Stimulated activated CD4-positive, alpha-beta T cell treated with anti-CD3 and anti-CD28 coated beads, TNF-alpha, amount 100 ng/mL, for 1 hour (primary cell): ENCODE measurements at places on chromosomes 1 and 21.

DNA sequence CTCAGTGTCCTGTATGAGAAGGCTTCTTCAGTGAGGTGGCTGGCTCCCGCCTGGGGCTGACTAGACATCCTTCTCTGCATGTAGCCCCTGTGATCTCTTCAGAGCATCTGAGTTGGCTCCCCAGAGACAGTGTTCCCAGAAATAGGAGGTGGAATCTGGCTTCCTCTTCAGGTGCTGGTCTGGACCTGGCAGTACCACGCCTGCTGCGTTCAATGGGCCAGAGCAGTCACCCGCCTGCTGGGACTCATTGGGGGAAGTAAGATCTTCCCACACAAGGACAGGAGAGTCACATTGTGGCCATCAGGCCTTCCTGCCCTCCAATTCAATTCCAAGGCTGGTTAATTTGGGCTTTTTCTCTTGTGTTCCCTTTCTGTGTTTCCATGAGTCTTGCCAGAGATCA, 51.0 kb downstream of the ADARB1 start:
- DNase-seq = no peak

- no peak for DNase-seq
Measured at GRCh38 chr1:239308701-239309333, 77.6 kb upstream of the CHRM3 start.

GRCh38 chr1:194919146-194919545, 1689.1 kb downstream of the KCNT2 start:
- DNase-seq = no peak

- DNase-seq = no peak
Measured at GRCh38 chr1:8259498-8260290, 58.2 kb upstream of the SLC45A1 start.

DNA sequence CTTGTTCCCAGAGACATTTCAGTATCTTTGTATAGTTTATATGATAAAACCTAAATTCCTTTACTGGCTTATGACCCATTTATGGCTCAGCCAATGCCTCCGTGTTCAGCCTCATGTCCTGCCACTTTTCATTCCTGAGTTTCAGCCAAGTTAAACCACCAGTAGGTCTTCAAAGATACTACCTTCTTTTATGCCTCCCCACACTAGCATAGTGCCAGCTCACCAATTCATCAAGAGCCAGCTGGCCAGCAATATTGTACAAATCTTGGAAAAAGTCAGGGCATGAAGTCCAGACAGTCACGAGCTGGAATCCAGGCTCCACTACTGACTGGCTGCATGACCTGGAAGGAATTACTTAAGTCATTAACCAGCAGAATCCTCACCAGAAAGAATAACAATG, 446.0 kb downstream of the GPATCH2 start:
- no peak for DNase-seq

- DNase-seq = no peak
Measured at GRCh38 chr1:155858800-155859233, 550 bp upstream of the SYT11 start.

DNA sequence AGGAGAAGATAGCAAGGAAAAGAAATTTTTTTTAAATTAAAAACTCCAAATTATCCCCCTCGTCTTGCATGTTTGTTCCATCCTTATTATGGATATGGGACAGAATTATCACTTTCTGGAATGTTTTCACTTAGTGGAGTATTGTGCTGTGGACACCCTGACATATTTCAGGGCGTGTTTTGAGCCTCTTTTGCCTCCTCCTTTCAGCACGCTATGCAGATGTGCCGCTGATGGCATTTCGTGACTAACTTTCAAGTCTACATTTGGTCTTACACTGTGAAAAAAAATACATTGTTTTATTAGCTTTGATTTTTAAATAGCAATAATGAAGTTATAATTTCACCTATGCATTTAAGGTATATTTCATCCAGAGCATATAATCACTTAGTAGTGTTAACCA, 738.7 kb downstream of the LTN1 start:
- no peak for DNase-seq

GRCh38 chr1:28770601-28771165, 33.9 kb downstream of the YTHDF2 start:
- DNase-seq = no peak

DNA sequence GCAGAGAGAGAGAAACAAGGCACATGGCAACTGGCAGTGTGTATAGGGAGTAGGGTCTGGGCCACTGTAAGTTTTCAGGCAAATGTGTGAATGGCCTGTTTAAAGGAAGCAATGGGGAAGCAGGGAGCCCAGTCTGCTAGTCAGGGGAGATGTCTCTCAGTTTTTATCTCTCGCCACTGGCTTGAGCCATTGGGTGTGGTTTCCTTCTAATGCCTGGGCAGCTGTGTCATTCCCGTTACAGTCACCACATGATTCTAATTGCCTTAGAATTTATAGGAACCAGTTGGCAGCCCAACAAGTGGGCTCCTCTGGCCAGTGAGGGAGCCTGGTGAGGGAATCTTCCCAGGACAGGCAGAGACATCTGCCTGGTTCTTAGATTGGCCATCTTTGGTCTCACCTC, 182.4 kb downstream of the DISC1 start:
- no peak for DNase-seq

- no peak for DNase-seq
Measured at GRCh38 chr1:86768554-86768953, 64.2 kb downstream of the SH3GLB1 start.

DNA sequence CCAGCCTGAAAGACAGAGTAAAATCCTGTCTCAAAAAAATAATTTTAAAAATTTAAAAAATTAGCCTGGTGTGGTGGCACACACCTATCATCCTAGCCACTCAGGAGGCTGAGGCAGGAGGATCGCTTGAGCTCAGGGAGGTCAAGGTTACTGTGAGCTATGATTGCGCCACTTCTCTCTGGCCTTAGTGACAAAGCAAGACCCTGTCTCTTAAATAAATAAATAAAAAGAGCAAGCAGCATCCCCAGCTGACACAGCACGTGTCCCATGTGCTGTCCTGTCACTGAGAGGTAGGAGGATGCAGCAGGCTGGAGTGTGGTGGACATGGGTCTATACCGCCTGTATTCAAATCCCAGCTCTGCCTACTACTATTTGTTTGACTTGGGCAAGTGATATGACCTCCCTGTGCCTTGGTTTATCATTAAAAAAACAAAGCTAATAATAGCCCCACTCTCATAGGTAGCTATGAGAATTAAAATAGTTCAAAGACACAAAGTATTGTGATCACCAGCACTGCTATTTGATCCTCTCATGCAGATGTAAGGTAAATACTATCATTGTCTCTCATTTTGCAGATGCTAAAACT, 22.2 kb upstream of the ECE1 start:
- DNase-seq = no peak

GRCh38 chr1:157310401-157310800, 172.2 kb upstream of the ETV3 start:
- DNase-seq = no peak

DNA sequence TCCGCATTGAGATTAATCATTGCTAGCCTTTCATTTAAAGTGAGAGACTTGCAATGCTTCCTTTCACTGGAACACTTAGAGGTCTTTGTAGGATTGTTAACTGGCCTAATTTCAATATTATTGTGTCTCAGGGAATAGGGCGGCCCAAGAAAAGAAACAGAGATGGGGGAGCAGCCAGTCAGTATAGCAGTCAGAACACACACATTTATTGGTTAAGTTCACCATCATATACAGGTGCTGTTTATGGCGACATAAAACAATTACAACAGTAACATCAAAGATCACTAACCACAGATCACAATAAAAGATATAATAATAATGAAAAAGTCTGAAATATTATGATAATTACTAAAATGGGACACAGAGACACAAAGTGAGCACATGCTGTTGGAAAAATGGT, 29.4 kb downstream of the BARHL2 start:
- no peak for DNase-seq

GRCh38 chr1:20975668-20976067, 188.6 kb upstream of the HP1BP3 start:
- no peak for DNase-seq

DNA sequence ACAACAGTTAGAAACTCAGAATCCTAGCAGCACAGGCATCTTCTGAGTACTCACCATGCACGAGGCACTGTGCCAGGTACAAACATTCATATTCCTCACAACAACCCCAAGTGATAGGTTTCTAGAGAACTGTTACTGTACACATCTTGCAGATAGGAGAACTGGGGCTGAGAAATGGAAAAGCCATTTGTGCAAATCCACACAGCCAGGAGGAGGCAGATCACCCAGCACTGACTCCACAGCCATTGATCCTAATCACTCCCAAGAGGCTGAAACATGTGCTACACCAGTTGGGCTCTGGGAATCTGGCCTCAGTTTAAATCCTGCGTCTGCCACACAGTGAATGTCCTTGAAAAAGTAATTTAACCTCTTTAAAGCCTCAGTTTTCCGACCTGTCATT, 151.0 kb downstream of the ST6GALNAC5 start:
- DNase-seq = no peak

DNA sequence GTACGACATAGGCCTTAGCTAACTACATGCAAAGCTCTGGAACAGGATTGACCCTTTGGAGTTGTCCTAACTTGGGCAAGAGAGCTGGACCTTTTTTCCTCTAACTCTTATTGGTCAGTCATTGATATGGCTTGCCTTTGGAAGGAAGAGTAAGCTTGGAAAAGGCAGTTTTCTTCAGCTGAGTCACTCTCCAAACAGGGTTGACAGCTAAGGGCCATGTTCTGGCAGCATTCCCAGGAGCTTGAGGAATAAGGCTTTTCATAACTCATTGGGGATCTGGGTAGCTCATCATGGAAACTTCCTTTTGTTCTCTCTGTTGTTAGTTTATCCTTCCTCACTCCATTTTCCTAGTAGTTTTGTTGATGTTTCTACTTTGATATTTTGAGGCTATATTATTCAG, 14.5 kb upstream of the ERRFI1 start:
- no peak for DNase-seq

DNA sequence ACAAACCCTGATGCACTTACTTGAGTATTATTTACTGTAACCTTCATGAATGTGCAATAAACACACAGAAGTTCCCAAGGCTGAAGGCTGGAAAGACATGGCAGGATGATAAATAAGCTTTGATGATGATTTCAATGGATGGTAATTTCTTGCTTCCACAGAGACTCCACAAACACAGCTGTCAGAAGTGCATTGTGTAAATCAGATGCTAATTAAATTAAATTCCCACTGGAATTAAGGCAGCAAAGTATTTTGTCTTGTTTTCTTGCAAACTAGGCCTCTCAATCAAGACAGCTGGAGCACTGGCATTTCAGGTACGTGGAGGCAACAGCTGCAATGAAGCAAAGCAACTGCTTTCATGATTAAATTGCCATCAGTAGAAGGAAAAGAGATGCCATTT, 24.1 kb downstream of the FAM177B start:
- DNase-seq = no peak

DNA sequence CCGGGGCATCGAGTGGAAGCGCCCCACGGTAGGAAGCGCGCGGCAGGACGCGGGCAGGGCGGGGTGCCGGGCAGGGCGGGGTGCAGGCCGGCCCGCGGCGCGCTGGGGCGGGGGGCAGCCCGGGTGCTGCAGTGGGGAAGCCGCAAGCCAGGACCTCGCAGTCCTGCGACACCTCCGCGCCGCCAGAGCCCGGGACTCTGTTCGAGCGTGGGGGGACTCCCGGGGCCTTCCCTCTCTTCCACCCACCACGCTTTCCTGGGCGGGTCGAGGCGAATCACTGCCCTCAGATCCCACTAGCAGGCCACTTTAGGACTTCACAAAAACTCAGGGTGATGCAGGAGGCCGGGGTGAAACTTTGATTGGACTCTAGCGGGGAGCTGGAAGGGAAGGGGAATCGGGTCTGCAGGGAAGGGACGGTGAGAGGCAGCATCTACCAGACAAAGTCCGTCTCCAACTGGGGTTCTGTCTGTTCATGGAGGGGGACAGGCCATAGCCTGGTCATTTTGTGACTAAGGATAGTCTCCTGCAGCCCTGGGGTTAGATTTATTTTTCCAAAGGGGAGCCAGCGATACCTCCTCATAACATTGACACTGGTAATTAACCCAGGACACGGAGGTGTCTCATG, 623 bp downstream of the CAPN2 start:
- DNase-seq = peak; percentile 29

DNA sequence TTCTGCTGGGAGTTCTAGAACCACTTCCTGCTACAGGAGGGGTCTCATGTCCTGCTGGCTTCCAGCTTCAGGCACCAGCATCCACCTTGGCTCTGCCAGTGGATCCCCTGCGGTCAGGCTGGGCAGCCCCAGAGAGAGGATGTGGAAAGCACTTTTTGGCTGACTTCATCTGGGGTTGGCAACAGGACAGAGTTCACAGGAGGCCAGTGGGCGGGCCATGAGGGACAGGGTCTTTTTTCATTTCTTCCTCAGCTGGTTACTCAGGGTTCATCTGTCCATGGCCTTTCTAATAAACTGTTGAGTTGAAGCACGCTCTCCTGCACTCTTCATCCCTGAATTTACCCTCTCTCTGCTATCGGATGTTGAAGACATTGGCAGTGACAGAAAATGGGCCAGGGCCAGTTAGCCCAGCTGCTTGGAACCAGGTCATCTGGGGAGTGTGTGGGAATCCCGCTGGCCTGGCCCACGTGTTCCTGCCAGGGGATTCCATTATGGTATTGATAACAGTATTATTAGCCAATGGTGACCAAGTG, 45.2 kb downstream of the RPS6KA1 start:
- no peak for DNase-seq

DNA sequence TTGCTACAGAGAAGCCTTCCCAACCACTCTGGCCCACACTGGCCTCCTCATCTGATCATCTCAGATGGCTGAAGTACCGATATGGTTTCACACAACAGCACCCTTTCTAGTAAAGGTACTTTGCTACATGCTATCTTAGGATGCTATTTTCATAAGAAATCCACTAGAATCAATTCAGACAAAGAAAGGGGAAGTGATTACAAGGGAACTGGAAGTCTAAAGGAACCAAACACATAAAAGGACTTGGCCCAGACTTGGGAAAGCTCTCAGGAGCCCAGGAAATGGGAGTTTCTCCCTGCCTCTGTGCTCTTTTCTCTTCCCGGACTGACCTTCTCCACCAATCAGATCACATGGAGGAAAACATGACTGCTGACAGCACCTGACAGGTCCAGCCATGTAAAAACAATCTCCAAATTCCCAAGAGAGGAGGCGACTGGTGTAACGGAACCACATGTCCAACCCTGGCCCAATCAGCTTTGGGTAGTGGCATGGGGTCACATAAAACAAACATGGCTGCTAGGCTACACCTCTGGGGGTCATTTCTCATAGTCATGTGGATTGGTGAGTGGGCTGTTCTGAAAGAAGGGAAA, 12.7 kb upstream of the FOXE3 start:
- DNase-seq = no peak
